ENCODE measurements at places on chromosomes 5 and 9.

DNA sequence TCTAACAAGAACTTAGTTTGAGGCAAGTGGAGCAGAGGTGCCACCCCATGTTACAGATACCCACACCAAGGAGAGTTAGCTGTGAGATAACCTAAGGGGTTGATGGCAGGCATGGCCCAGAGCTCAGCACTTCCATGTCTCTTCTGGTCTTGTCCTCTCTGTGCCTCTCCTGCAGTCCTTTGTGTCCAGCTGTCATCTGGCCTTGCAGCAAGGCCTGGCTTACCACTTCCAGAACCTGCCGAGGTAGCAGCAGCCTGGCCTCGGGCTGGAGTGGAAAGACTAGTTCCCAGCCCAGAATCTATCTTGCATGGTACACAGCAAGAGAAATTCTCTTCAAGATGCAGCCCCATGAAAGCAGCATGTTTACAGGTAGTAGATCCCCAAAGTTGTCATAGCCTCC is 41.5 kb downstream of the PIP5K1B start:
- no peak for DNase-seq

DNA sequence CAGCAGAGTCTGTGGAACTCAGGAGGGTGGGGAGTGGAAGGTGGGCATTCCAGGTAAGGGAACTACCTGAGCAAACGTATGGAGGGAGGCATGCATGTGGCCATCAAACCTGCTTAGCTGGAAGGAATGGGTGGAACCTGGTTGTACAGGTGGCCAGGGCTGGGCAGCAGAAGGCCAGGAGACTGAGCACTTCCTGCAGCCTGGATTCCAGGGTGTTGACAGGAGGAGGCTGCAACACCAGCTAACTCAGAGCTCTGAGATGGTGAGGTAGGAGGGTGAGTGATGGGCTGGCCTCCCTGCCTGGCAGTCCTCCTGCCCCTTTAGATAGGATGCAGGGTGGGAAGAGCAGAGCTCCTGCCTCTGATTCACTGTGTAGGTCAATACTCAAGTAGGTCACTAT is 92.5 kb upstream of the CPEB4 start:
- no peak for DNase-seq

- DNase-seq: no peak
Measured at GRCh38 chr5:58622936-58623871, 40.3 kb downstream of the RAB3C start.

DNA sequence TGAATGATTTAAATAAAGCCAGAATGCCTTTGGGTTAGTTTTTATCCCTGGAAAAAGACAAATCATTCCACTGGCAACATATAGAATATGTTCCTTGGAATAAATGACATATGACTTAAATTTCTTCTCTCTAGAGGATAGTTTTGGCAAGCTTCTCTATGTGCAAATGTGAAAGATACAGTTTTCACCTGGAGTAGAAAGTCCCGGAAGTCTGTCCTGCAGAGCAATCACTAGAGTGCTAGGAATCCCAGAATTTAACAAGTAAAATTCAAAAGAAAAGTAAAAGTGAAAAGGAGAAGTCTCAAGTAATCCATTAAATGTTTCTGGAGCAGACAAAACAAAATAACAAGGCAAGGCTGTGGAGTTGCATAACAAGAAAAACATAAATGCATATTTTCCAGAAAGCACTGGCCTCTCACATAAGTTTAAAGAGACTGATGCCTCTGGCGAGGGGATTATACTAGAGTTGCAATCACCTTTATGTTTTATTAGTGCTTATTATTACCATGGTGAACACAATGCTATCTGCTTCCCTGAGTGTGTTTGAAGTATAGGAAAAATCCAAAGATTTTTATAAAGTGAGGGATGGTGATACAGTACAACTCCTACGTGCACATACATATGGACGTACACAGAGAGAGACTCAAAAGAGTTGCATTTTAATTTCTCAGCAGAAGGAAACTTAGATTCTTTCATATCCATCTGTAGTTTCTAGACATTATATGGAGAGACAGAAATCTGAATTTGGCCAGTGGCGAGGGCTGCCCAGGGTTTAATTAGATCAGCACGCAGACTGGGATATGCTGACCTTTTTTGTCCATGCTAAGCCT is 188.3 kb upstream of the ANKRD55 start:
- DNase-seq: no peak

DNA sequence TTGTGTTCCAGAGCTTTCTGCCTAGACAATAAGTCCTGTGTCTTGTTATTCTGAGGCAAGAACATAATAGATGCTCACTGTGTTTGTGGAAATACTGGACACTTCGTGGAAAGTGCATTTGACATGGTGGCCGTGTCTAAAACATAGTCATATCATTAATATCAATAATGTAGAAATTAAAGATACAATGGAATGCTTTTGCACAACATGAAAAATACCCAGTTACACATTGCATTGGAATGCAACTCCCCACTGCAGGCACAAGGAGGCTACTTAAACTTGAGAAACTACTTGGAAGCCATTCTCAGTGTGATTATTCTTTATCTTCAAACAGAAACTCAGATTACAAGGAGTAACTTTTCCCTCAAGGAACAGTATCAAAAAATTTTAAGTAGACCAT is 145.3 kb upstream of the ZNF462 start:
- DNase-seq: no peak

DNA sequence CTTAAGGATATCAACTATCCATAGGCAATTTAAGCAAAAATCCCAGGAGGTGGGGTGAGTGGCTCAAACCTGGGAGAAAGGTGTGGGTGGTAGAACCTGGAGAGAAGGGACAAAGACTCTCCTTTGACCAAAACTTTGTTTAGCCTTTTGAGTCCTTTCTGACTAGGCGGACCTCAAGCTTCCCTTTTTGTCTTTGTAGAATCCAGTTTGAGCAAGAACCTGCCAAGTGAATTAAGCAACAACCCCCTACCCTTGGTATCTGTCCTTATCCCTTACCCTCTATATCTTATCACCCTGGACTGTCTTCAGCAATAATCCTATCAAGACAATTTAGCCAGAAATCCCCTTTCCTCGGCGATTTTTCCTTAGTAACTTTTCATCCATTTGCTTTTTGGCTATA is 53.5 kb upstream of the SLC28A3 start:
- no peak for DNase-seq

GRCh38 chr9:115033800-115034199 is 84.2 kb downstream of the TNC start:
- no peak for DNase-seq

DNA sequence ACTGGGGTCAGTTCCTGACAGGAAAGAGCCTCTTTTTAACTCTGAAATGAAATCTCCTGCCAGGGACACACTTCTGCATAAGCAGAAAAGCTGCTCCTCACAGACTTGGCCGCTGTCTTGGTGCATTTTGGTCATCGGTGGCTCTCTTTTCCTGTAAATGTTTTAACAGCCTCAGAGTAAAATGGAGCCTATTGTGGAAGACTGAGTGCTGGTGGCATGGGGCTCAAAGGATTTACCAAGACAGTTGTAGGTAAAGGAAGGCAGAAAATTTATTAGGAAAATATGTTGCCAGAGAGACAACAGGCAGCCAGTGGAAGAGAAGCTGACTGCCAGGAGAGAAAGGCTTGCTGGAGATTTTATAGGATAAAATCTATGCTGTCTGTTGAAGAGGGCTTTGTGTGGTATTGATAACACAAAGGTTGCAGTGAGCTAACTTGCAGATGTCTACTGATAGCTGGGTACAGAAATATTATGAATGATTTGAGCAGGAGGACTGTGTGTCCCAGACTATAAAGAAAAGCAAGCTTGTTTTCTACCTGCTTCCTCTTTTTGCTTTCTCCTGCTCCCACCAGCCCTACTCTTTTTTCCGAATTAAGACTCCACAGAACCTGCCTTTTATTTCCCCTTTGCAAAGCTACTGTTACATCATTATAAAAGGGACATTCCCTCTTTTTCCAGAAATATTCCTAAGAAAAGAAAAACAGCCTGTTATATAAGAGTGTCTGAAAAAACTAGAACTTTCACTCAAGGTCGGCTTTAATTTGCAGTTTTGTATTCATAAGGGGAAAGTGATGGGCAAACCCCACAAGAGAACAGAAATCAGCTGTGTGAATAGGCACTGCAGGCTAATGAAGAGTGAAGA is 27.9 kb upstream of the IFNA14 start:
- no peak for DNase-seq

GRCh38 chr9:127450243-127450760 is 904 bp downstream of the RPL12 start:
- no peak for DNase-seq

- DNase-seq: no peak
Measured at GRCh38 chr9:33159777-33160127, 7.4 kb downstream of the B4GALT1 start.

DNA sequence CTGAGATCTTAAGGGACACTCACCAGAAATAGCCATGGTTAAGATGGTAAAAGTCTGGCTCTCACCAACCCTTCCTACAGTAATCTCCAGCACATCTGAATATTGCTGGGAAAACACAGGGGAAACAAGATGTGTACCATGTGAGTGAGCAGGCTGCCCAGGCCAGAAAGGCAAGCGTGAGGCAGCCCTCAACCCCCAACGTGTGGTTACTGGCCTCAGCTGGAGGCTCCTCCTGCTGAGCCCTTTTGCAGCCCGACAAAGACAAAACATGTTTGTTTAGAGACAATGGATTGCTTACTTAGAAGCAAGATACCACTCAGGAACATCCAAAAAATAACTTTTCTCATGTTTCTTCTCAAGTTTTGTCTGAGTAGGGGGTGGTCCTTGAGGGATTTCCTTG is 16.6 kb downstream of the ZFP62 start:
- no peak for DNase-seq

DNA sequence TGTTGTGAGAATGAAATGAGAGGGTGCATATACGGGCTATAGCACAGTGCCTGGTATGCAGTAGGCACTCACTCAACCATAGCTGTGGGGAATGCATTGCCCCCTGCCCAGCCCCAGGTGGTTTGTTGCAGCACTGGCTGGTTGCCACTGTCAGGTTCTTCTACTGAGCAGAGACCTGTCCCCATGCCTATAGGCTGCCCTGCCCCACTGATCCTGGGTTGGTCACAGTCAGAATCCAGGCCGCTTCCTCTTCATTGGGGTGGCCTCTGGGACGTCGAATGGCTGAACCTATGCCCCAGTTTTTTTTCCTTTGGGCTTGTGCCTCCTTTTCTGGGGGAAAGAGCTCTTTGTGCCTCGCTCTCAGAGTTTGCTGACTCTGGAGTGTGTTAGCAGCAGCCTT is 74.6 kb downstream of the RGS3 start:
- no peak for DNase-seq

DNA sequence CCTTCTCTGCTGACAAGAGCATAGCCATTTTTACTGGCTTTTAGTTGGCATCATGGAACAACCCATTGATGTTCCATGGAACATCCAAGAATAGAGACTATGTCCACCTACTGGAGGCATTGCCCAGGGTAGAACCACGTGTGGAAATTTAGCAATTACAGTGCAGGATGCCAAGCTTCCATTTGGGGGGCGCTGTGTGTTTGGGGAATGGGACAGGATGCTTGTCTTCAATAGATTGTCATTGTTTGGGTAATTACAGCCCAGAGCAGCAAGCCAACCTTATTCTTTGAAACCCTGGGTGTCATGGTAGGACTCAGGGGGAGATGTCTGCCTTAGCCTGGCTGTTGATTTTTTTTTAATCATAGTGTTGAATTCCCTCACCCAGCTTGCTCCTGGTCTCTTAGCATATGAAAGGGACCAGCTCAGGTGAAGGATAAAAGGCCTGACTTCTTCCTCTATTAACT is 171.1 kb downstream of the DOCK2 start:
- no peak for DNase-seq

- DNase-seq: no peak
Measured at GRCh38 chr9:114981063-114981462, 50.7 kb upstream of the TNFSF8 start.

DNA sequence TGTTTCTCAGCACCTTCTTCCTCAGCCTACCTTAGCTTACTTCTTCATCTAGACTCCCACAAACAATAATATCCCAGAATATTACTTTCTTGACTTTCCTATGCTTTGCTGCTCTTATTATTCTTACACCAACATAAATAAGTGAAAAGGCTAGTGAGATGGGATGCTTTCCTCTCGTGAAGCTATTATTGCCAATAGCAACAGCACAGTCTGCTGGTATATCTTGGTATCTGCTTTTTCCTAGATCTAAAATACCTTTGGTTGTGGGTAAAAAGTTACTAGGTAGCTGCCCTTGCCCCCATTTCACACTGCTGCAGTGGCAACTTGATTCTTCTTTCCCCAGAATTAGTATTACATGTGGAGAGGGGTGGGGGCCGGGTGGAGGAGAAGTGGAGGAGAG is 26.1 kb upstream of the GLIPR2 start:
- no peak for DNase-seq

GRCh38 chr5:169856571-169856970 is 123.7 kb downstream of the INSYN2B start:
- DNase-seq: no peak

DNA sequence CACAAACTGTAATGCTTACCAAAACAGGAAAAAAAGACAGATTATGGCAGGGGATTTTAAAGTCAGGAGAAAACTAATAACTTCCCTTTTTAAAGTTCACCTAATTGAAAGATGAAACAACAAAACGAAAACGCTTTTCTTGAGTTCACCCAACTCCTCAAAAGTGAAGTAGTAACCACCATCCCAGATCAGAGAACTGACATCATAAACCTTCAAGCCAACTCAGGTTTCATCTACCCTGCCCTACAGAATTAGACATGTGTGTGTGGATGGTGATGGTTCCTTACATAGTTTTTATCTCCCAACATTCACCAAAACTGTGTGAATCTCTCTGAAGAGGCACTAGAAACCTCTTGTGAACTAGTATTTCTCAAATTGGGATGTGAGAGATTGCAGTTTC is 195.2 kb upstream of the PTGER4 start:
- DNase-seq: no peak

DNA sequence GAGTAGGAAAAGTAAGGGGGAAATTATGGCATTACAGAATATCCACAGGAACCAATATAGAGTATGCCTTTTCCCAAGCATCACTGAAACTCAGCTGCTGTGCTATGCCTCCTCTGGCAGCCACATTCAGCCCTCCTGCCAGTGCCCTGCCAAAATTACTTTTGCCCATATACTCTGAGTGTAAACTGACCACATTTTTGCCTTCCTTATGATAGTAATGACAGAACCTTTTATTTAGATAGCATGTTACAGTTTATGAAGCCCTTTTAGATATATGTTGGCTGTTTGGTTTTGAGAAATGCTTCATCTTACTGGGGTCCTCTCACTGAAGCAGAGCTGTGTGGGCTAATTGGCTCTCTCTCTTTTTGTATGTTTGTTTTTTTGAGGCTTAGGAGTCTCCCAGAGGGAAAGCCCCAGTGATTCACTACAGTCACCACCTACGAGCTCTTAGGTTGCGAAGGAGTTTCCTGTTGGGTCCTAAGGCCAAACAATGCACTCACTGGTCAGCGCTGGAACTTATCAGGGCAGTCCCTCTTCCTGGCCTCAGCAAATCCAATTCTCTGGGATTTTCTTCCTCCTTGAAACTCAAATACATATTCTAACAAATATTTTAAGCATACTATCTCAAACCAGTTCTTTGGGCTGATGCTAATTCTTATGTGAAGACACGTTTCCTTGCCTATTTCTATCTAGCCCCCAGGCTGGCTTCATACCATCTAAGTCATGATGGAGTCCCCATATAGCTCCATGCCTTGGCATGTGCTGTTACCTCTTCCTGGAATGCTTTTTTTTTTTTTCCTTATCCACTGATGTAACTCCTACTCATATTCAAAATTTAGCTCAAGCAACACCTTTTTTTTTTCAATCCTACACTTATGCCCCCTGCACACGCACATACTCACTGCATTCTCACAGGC is 3.7 kb downstream of the PHF24 start:
- DNase-seq: no peak

- DNase-seq: no peak
Measured at GRCh38 chr5:59506285-59506877, 387.1 kb downstream of the PDE4D start.

GRCh38 chr5:39928709-39929108 is 503.9 kb upstream of the DAB2 start:
- DNase-seq: no peak

All from left renal pelvis (tissue), 4 donors.